ENCODE measurements at places on chromosomes 3 and 15. TPM values are rescaled to one million over a fixed set of nuclear protein-coding genes. Genes with fewer than 3 reads are reported as not detected.

The DAZL gene
- total RNA-seq = not detected

The TEX9 gene
- total RNA-seq = 1.3 TPM

The ATP8B4 gene
- 39.9 TPM for total RNA-seq

The ALDH1A3 gene
- total RNA-seq = 9.6 TPM

The GOLGA8T gene
- not detected for total RNA-seq

The TEX55 gene
- total RNA-seq = not detected

The ADCY5 gene
- 40.6 TPM for total RNA-seq

The DHFR2 gene
- total RNA-seq = 3.3 TPM
